Epithelial cell of proximal tubule (primary cell): ENCODE measurements at places on chromosomes 16 and 17.
A peak's percentile ranks its signal among the peaks of the same experiment; 100 is the strongest.

- DNase-seq = no peak
Measured at GRCh38 chr16:83453977-83454376, 353.8 kb upstream of the HSBP1 start.

DNA sequence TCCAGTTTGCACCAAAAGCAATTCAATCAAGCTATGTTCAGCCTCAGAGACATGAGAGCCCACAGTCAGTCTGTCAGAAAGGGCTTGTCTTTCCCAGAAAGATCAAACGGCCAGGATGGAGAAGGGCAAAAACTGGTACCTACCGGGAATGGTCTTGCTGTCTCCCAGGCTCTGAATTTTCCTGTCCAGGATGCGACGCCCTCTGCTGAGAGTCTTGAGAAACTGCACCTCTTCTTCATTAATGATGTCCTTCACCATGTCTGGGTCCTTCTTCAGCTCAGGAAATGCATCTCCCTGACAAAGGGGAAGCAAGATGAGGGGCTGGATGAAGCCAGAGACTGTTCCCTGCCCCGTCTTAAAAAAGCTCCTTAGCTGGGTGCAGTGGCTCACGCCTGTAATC is 15.8 kb upstream of the EXOSC6 start:
- no peak for DNase-seq

DNA sequence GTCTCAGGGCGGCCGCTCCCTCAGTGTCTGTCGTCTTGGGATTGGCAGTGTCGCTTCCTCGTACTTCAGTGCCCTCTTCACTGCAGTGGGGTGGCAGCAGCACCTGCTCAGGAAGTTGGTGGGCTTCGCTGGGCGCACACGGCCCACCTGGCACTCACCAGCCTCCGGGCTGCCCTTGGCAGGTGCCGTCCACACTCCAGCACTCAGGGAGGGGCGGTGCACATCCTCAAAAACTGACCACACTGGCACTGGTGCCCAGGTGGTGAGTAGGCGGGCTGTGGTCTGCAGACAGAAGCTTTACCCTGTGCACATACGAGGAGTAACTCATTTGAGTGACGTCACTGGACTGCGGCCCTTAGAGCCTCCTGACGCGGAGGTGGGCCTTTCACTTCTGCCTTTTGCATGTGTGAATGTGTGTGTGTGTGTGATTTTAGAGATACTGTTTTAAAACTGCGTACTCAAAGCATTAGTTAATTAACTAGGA is 94.6 kb downstream of the BANP start:
- DNase-seq = no peak

GRCh38 chr16:28501258-28502232 is 5.1 kb downstream of the IL27 start:
- DNase-seq = no peak

DNA sequence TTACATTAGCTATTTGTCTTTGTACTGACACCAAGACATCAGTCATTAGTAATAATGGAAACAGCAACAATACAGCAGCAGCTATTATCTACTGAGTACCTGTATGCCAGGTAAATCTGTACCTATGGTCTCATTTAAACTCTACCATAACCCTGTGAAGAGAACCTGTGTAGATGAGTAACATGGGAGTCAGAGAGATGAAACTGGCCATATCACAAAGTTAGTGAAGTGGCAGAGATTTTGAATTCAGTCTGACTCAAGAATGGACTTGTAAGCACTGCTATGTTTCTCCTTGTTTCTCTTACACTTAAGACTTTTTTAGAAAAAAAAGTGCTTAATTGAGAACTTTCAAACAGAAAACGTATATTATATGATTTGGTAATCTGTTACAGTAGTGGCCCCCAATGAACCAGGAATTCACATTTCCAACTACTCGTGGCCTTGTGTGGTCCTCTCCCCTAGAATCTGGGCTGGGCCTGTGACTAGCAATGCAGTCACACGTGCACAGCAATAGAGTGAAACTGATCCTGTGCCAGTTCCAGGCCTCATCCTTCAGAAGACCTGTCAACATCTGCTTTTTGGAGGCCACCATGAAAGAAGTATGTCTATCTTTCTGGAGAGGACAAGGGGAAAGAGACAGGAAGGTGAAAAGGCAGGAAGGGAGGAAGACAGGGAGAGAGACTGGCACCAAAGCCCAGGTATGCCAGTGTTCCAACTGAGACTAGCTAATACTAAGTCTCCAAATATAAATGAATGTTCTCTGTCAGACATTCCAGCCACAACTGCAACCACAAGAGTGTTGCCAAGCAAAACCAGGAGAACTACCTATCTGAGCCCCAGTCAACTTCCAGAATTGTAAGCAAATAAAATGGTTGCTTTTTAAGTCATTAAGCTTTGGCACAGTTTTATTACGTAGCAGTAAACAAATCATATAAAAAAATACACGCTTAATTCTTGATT is 12.0 kb downstream of the CRLF3 start:
- DNase-seq = no peak

- DNase-seq = no peak
Measured at GRCh38 chr17:17887752-17888304, 51.0 kb upstream of the SREBF1 start.

GRCh38 chr17:42422958-42423712 is at the start of gene CAVIN1:
Gene CAVIN1 (minus strand): TSS chr17:42423256. CDS start chr17:42423097, 159 bp downstream.
- no peak for DNase-seq

DNA sequence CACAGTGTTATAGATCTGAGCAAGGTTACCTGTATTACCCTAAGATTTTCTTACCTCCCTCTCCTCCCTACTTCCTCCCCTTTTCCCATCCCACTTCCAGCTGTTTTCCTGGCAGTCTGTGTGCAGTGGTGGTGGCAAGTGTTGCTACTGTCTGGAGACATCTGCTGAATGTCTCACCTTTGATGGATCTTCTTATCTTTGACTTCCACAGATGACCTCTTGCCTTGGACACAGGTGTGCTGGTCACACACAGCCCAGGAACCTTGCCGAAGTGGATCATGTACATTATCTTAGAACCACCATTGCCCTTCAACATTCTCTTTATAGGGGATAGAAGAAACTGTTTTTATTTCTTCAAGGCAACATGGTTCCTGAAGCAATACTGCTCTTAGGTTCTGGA is 245.1 kb downstream of the UTP18 start:
- DNase-seq = no peak

- DNase-seq = no peak
Measured at GRCh38 chr17:79407385-79407784, 203.5 kb downstream of the RBFOX3 start.

- DNase-seq = no peak
Measured at GRCh38 chr16:89437991-89438390, 52.4 kb downstream of the ANKRD11 start.

DNA sequence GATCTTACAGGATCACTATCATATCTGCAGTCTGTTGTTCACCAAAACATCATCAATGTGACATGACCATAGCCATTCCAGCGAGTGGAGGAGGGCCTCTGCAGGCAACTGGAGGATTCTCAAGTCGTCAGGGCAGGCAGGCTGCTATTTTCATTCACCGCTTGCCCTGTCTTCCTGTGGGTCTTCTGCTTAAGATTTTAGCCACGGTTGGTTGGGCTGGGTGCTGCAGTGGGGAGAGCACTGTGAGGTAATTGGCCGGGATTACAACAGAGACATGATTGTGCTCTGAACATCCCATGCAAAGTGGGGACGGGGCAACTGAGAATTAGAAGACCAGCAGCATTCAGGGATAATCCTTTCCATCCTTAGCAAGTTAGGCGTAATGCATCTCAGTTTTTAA is 245.9 kb downstream of the CPPED1 start:
- no peak for DNase-seq

DNA sequence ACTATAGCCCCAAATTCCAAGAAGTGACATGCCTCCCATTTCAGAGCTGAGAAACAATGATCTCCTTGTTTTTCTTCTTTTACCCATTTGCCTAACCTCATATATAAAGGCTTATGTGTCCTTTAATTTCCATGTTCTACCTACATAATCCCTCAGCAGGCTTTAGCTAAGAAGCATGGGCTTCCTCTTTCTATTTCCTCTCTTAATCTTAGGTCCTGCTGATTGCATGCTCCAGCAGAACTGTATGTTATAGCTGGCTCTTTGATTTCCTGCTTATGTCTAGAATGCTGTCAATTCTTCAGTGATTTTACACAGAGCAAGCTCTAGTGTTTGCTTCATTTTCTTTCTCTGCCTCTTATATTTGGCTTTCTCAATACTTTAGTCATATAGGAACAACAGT is 151.7 kb upstream of the COX10 start:
- DNase-seq = no peak

DNA sequence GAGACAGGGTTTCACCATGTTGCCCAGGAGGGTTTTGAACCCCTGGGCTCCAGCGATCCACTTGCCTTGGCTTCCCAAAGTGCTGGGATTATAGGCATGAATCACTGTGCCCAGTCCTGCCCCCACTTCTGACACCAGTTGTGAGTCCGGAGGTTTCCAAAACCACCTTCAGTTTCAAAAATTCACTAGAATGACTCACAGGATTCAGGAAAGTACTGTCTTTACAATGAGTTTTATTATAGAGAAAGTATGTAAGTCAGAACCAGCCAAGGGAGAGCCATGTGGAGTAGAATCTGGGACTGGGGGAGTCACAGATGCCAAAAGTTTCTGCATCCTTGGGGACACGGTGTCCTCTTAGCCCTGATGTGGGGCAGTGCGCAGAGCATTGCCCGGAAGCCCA is 55.1 kb downstream of the PLD6 start:
- peak; percentile 37 for DNase-seq

DNA sequence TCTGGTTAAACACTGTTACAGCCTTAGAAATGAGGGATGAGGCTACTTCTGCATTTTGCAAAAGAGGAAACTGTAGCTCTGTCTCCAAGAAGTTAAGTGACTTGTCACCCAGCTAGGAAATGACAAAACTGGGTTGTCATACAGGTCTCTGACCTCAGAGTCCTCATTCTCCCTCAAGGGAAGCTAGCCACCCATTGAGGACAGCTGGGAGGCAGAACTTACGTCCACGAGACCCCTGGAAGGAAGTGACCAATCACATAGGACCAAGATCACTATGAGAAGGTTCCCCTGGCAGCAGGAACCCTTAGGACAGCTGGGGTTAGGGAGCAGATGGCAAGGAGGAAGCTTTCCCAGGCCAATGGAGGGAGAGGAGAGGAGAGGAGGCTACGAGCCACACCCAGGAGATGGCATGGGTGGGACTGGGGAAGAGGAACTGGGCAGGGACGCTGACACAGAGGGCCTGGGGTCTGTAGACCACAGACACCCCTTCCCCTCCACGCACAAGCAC is 11.2 kb downstream of the METTL22 start:
- no peak for DNase-seq

DNA sequence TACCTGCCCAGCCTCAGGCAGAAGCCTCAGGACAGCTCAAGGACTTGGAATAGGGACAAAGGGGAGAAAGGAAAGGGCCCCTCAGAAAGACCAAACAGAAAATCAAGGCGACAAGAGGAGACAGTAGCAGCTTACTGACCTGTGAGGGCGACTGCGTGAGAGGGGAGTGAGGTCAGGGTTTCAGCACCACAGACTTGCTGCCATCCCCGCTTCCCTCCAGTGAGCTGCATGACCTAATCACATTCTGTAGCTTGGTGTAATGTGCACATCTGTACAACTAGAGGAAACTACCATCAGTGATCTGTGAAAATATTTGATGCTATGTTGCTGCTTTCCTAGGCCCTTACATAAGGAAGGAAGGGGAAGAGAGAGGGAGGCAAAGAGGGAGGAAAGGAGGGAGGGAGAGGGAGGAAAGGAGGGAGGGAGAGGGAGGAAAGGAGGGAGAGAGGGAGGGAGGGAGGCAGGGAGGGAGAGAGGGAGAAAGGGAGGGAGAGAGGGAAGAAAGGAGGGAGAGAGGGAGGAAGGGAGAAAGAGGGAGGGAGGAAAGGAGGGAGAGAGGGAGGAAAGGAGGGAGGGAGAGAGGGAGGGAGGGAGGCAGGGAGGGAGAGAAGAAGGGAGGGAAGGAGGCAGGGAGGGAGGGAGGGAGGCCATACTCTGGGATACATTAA is 404.9 kb upstream of the CDH5 start:
- DNase-seq = no peak

DNA sequence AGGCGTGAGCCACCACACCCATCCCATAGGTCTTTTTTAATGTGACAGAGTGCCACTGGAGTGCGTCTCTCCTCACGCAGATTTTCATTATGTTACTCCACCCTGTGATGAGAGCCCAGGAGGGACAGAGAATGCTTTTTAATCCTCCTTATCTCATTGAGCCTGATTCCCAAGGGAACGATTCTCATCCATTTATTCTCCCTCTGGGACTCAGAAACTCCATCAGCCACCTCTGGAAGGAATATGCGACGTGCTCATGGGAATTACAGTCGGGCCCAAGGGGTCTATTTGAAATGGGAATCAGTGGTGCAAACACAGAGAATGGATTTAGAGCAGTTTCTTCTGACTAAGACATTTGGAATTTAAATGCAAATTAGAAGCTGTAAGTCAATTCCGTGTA is 155.9 kb upstream of the HSBP1 start:
- no peak for DNase-seq

DNA sequence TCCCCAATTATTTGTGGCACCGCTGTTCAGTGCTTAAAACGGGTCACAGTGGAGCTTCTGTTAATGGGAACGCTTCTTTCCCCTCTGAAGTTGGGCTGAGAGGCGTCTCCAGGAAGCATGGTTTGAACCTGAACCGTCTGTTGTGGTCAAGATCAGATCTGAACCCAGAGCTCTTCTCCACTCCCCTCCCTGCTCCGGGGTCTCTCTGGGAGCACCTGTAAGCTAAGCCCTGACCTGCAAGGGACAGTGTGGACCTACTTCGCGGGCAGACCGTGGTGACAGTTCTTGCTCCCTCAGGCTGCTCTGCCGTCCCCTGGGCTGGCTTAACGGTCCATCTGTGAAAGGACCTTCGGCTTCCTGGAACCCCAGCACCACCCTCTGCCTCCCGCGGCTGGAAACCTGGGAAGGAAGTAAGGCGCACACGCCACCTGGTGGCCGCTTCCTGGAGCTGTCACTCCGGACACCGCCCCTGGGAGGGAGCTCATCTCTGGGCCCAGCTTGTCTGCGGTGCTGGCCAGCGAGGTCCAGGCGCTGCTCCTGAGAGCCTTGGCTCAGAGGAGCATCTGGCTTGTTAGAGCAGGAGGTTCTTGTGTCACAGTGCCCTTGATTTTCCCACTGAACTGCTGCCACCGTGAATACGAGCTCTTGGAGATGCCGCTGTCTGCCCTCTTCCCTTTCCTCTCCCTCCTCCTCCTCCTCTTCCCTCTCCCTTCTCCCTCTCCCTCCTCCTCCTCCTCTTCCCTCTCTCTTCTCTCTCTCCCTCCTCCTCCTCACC is 518.5 kb upstream of the EEF2KMT start:
- DNase-seq = no peak

DNA sequence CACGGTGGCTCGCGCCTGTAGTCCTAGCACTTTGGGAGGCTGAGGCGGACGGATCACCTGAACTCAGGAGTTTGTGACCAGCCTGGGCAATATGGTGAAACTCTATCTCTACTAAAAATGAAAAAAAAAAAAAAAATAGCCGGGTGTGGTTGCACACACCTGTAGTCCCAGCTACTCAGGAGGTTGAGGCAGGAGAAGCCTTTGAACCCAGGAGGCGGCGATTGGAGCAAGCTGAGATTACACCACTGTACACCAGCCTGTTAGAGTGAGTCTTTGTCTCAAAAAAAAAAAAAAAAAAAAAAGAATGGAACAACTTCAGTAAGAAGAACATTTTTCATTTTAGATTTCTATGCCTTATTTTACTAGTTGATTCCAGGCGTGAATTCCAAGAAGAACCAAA is 2.7 kb downstream of the NUP85 start:
- no peak for DNase-seq
